OCI-M1 (cell line): ENCODE measurements at places on chromosomes 16 and 17.

DNA sequence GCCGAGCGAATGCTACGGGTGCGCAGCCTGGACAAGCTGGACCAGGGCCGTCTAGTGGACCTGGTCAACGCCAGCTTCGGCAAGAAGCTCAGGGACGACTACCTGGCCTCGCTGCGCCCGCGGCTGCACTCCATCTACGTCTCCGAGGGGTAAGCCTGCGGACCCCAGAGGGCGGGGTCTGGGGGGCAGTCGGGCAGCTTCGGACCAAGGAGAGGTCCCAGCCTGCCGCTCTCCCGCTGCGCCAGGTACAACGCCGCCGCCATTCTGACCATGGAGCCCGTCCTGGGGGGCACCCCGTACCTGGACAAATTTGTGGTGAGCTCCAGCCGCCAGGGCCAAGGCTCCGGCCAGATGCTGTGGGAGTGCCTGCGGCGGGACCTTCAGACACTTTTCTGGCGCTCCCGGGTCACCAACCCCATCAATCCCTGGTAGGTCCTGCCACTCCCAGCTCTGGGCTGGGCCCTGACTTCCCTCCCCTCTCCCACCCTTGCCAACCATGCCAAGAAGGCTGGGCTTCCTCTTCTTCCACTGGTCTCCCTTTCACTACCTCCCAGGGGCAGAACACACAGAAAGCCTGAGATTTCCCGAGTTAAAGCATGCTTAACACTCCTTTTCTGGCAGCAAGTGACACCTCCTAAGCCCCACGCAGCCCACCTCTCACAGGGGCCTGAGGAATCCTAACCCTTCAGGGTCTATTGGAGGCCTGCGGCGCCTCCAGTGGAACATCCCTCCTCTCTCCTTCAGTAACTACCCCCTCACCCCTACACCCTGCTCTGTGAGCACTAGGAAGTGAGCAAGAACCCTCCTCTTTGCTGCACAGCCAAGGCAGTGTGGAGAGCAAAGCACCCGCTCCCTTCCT lies 3.2 kb downstream of the NAGS start:
- no peak for DNase-seq

DNA sequence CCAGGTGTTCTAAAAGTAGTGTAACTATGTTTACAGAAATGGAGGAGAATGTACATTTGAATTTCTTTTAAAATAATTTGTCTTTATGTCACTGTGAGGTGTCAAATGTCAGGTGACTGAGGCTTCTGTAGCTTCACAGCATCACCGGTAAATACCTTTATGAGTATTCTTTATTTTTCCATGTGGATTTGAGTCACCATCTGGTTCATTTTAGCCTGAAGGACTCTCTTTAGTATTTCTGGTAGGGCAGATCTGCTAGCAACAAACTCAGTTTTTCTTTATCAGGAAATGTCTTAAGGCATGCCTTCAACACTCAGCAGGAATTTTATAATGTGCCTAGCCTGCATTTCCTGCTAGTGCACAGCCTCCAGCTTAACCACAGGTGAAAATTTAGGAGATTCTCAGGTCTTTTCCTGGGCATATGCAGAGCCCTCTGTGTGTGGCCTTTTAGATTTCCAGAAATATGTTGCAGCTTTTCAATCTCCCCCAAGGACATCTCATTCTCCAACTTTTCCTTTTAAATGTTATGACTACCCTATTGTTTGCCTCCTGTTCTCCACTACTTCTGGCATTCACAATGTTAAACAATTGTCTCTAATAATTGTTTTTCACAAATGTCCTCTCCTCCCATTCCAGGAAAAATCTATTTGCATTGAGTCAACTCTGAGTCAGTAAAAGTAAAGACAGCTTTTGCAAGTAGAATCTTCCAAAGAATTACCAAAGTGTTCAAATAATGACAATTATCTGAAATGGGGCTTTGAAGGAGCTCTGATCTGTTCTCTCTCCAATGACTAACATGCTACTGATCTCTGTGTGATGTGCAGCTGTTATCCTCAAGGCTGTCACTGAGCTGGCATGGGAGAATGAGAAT lies 239.4 kb upstream of the CPHXL start:
- no peak for DNase-seq

DNA sequence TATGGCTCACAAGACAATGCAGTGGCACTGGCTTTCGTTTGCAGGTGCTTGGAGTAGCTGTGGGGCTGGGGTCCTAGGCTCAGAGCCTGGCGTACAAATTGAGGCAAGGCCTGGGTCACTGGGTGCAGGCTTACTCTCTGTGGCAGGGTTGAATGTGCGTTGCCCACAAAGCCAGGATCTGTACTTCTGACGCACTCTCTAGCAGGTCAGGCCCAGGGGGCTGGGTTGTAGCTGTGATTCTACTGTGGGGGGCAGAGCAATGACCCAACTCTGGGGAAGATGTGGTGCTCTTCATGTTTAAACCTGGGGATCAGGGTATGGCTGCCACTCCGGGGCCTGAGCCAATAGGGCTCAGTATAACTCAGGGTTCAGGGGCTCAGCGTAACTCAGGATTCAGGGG lies 6.4 kb upstream of the PRSS21 start:
- DNase-seq = no peak

DNA sequence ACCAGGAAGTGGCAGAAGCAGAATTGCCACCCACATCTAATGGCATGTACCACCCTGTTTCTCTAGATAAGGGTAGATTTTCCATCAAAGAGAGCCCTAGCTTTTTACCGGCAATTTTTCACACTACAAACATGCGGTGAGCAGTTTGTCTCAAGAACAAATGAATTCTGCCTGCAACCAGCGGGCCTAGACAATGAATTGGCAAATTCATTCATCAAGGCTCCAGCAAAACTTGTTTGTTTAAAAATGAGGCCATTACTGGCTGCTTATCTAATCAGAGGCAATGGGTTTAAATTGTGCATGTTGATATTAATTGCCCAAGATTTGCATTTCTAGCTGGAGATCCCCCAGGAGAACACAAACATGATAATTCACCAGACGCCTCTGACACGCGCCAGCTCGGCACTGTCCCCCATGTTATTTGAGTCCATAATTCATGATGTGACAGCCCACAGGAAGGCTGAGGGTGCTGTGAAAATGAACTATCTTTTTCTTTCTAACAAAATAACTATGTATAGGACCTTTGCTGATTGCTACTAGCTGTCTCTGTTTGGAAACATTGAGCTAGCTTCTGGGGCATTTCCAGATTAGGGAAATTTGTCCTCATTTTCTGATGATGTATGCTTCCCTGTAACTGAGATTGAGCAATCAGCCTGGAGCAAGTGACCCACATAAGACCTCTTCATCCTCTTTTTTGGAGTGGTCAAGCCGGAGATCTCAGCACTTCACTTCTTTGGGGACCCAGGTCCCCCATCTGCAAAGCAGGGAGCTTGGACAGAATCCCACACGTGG lies 80.8 kb downstream of the CNGB1 start:
- peak; percentile 5 for DNase-seq

DNA sequence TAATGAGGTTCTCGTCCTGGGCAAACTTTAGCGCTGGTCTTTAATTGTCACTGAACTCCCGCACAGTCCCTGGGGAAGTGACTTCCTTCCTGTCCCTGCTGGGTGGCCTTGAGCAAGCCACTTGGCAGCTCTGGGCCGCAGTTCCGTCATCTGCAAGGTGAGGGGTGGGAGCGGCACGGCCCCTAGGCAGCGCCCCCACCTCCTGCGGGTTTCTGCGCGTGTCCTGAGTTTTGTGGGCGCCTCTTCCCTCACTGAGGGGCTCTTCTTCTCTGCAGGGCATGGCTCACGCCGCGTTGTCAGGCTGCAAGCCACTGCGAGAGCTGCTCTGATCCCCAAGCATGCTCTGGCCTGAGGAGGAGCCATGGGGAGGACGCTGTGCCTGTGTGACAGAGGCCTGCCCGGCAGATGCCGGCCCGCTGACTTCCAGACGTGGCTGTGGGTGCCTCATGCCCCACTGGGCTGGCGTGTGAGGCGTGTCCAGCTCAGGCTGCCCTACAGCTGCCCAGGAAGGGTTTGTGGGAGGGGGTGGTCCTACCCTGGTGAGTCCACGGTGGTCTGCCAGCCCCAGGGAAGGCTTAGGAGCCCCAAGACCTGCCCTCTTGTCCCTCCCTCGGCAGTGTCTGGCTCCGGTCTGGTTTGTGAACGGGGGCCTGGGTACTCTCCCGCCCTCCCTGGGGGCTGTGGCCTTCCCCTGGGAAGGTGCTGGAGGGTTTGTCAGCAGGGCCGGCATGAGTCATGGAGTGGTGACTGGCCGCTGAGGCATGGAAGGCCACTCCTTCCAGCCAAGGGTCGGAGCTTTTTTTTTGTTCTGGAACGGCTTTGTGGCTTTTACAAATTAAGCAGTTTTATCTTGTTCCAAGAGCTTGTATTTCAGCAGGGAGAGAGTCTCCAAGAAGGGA lies 182.0 kb downstream of the SEC14L1 start:
- peak; percentile 68 for DNase-seq

- no peak for DNase-seq
These were observed 333.8 kb downstream of the SNX29 start for GRCh38 chr16:12310286-12310685.

DNA sequence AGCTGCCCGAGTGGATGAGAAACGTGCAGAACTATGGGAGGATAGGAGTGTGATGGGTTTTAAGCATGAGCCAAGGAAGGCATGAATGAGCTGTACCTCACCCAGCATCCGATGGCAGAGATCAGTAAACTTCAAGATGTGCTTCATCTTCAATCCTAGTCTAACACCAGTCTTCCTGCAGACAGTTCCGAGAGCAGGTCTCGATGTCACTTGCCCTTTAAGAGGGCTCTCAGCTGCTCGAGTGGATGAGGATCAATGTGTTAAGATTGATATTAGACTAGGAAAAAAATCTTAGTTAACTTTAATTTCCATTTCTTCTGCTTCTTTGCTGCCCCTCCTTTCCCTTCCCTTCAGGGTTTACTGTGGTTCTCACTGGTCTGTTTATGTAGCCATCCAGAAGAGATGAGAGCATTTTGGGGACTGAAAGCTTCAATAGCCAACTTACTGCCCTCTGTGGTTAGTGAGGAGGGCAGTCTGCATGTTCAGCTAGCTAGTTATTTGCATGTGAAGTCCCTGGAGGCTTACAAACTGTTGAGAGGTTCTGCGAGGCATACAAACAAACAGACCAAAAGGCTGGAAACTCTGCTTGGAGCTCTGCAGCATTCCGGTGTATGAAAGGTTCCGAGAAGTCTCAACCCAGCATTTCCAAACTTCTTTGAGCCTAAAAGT lies 15.3 kb downstream of the KLHL36 start:
- no peak for DNase-seq

- no peak for DNase-seq
These were observed 2.7 kb upstream of the RNF112 start for GRCh38 chr17:19408346-19408710.

GRCh38 chr16:57042157-57043111 lies 49.9 kb upstream of the CPNE2 start:
- no peak for DNase-seq

DNA sequence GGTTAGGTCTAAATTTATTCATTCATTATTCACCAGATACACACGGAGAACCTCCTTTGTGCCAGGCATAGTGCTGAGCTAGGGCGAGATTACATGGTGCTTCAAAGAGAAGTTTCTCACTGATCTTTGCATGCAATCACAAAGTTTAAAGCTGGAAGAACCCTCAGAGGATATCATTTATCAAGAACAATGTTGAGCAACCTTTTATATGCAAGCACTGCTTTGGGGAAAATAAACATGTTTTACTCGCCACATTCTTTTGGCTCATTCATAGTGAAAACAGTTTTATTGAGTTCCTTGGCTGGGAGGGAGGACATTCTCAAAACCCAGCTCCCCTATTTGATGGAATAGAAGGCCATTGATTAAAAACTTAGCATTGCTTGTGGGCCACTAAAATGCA lies 49.8 kb upstream of the XYLT1 start:
- no peak for DNase-seq

- DNase-seq = no peak
These were observed 254.6 kb downstream of the MRTFB start for GRCh38 chr16:14325502-14326401.

- no peak for DNase-seq
These were observed 14.7 kb downstream of the TPPP3 start for GRCh38 chr16:67378642-67379041.

DNA sequence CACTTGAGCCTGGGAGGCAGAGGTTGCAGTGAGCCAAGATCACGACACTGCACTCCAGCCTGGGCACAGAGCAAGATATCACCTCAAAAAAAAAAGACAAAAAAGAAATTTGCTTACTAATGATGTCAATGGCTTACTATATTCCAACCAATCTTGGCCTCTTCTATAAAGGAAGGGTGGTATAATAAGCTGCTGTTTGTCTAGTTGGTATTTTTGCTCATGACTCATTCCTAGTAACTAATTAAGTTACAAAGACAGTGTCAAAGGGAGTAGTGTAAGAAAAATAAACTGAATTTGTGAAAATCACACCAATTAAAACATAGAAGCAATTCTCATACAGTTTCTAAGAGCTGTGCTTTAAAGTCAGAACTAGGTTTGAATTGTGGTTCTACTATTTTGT lies 82.5 kb downstream of the NLK start:
- DNase-seq = no peak

DNA sequence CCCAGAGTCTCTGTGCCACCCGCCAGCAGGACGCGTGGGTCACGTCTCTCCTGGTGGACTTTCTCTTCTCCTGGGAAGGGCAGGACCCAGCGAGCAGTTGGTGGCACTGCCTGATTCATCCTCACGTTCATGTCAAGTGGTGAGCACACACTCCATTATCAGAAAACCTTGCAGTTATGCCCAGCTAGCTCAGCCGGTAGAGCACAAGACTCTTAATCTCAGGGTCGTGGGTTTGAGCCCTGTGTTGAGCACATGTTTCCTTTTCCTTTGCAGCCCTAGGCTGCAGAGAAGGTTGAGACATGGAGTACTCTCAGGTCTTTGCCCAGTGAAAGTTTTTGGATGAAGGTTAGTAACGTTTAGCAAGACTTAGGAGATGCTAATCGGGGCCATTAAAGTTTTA lies 8.0 kb downstream of the OR1F1 start:
- DNase-seq = no peak

DNA sequence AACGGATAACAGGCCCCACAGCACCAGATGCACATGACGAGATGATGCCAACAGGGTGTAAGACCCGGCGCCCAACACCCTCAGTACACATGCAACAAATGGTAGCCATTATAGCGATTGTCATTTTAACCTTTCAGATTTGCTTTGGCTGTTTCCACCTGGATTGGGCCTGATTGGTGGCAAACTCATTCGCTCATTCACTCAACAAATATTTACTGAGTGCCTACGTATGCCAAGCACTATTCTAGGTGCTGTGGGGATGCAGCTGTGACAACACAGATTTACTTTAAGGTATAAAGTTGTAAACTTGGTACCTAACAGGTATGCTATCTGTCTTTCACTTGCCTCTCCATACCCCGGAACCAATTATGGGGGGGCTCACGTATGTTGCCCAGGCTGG lies 66.8 kb downstream of the SRCIN1 start:
- DNase-seq = no peak
